ENCODE measurements at places on chromosomes 2 and 18. TPM values are rescaled to one million over a fixed set of nuclear protein-coding genes. Genes with fewer than 3 reads are reported as not detected.

Gene TFCP2L1
- total RNA-seq, result not detected

Gene COMMD1
- total RNA-seq, result 42.4 TPM

Gene MC4R
- total RNA-seq, result not detected

Gene KCMF1
- 45.6 TPM for total RNA-seq

Gene FOXD4L1
- total RNA-seq, result under 0.01 TPM

Gene SERPINB10
- not detected for total RNA-seq

Gene RNF152
- total RNA-seq, result 18.3 TPM

Gene KCNG2
- total RNA-seq, result 1.9 TPM

Gene ASB18
- not detected for total RNA-seq

Gene AMER3
- total RNA-seq, result under 0.01 TPM

Gene ABCG8
- not detected for total RNA-seq

Gene TANC1
- total RNA-seq, result 14.7 TPM

Gene ACMSD
- not detected for total RNA-seq

Gene EFR3B
- 0.26 TPM for total RNA-seq

Gene NAB1
- 49.8 TPM for total RNA-seq

Gene REV1
- 25.6 TPM for total RNA-seq

Gene WBP1
- total RNA-seq, result 88.0 TPM

Gene GPC1
- 61.6 TPM for total RNA-seq

Gene CHRND
- not detected for total RNA-seq

Gene COBLL1
- 2.5 TPM for total RNA-seq

Gene ST8SIA5
- not detected for total RNA-seq

Gene TAF4B
- 1.8 TPM for total RNA-seq

Gene CDK5R2
- total RNA-seq, result not detected

Gene HOXD8
- not detected for total RNA-seq

Gene CNTNAP5
- total RNA-seq, result not detected

Gene ADAM23
- 11.1 TPM for total RNA-seq

Gene PIAS2
- total RNA-seq, result 17.7 TPM

Gene CNDP1
- not detected for total RNA-seq

Gene IGFBP5
- total RNA-seq, result 213 TPM

Gene C1QL2
- not detected for total RNA-seq

Gene ALPG
- total RNA-seq, result not detected

Gene GRB14
- total RNA-seq, result 0.17 TPM

Gene RTP5
- not detected for total RNA-seq

Gene CCDC74B
- 10.6 TPM for total RNA-seq

Gene NYAP2
- not detected for total RNA-seq

Gene LRP1B
- under 0.01 TPM for total RNA-seq
